ENCODE measurements at places on chromosomes 5 and 9.

GRCh38 chr5:16508730-16509531 is 43.3 kb upstream of the ZNF622 start:
- no peak for DNase-seq

GRCh38 chr9:97365634-97366033 is 46.3 kb upstream of the TDRD7 start:
- no peak for DNase-seq

GRCh38 chr5:38249812-38250211 is 8.5 kb upstream of the EGFLAM start:
- DNase-seq, result no peak

DNA sequence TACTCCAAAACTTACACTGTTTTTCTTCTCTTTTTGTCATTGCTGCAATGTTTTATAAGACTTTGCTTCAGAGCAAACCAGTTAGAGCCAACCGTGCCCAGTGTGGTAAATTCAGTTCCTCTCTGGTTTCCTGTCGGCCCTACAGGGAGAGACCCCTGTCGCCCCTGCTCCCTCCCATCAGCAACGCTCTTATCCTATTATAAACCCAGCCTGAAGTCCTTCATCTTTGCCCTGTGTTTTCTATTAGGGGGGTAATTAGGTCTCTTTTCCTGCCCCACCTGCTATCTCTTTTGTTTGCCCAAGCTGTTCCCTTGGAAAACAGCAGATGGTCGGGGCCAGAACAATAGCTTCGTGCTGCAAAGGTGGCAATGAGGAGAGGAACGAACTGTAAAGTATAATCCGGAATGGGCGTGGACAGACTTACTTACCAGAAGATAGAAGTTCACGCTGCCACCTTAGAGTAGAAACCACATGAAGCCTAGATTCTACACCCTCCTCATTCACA is 21.4 kb upstream of the OTULINL start:
- DNase-seq, result no peak

DNA sequence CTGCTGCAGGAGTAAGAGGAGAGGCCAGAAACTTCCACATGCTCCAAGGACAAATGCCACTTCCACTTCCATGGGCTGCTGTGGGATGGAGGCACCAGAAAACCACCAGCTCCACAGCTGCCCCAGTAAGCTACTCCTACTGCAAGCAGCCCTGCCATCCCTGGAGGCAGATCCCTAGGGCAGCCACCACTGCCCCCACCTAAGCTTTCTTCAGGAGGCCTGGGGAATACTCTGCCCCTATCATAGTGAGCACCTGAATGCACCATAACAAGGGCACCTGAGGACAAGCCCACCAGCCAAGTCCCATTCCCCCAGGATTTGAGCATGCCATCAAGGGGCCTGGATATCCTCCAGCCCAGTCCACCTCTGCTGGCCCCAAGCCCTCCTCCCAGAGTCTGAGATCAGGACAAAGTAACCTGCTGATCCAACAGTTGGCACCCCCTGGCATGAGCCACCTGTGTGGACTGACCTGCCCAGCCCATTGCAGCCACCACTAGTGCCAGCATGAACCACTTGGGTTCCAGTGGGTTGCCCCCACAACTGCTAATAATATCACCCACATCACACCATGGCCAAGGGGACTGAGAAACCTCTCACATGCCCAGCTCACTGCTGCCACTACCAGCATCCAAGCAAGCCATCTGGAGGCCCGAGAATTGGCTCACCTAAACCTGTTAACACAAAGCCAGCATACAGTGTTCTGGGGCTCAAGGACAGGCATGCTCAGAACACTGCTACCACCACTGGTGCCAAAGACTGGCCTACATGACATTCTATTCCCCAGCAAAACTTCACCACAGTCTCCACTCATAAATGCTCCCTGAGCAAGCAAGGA is 480.1 kb downstream of the CDH12 start:
- DNase-seq, result no peak

DNA sequence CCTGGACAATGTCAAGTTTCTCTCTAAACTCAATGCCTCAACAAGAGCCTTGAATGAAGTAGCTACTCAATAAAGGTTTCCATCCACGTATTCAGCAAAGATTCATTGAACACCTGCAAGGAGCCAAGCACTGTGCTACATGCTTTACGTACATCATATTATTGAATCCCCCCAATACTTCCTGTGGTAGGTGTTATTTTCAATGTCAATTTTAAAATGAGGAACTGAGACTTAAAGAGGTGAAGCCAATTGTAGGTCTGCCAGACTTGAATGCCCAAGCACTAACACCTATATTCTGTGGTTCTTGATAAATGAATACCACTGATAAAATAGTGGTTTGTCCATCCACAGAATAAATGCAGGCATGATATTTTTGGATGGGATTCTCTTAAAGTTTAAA is 162.3 kb downstream of the DRD1 start:
- DNase-seq, result no peak

- DNase-seq, result peak; percentile 38
These were observed 2.6 kb downstream of the CTNNAL1 start for GRCh38 chr9:109010746-109011145.

- DNase-seq, result no peak
These were observed 77.4 kb upstream of the WWC1 start for GRCh38 chr5:168214071-168214470.

DNA sequence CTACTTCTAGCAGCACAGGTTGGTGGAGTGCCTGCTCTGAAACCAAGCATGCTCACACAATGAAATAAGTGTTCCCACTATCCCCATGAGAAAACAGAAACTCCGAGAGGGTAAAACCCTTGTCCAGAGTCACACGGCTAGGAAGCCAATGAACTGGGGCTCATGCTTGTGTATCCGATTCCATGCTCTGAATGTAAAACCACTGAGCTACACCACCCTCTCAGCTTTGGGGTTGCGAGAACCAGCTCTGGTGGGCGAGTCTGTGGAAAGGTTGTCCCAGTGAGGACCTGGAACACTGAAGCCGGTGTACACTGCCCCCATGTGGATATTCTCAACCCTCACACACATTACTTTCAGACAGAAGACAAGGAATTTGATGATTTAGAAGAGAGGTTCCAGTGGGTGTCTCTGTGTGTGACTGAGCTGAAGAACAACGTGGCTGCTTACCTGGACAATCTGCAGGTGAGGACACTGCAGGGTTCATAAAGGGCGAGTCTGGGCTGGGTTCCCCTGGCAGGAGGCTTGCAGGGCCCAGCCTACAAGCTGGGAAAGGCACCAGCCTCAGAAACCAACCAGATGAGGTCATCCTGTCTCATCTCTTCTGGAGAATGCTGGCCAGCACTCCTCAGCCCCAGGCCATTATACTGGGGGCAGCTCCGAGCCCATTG is 37.4 kb downstream of the ARHGEF37 start:
- no peak for DNase-seq
